SK-MEL-5 (cell line): ENCODE measurements at places on chromosomes 1 and 21. TPM values are rescaled to one million over a fixed set of nuclear protein-coding genes. Genes with fewer than 3 reads are reported as not detected.

Gene CLCA2
- total RNA-seq = 0.08 TPM in 1 of 2 replicates, not detected in the other

Gene ANXA9
- 0.48 and 1.1 TPM in 2 replicates for total RNA-seq

Gene IL24
- 0.37 TPM in 1 of 2 replicates, not detected in the other for total RNA-seq

Gene LENEP
- 0.48 and 1.2 TPM in 2 replicates for total RNA-seq

Gene FMOD
- total RNA-seq = 0.16 TPM in 2 replicates

Gene FLG
- not detected in 2 replicates for total RNA-seq

Gene OR2M3
- not detected in 2 replicates for total RNA-seq

Gene SLAMF8
- total RNA-seq = not detected in 2 replicates

Gene DYNLT5
- total RNA-seq = not detected in 2 replicates

Gene KAZN
- total RNA-seq = 6.5 and 7.0 TPM in 2 replicates

Gene PEAR1
- total RNA-seq = not detected in 2 replicates

Gene GFI1
- total RNA-seq = 0.08 and 0.61 TPM in 2 replicates

Gene LRRC38
- total RNA-seq = not detected in 2 replicates

Gene RIT1
- 18.2 and 21.6 TPM in 2 replicates for total RNA-seq
